ENCODE measurements at places on chromosomes 7 and 10.

- DNase-seq: no peak
These were observed 2.2 kb upstream of the ELN start for GRCh38 chr7:74025730-74026129.

- no peak for DNase-seq
These were observed 3.3 kb downstream of the CASD1 start for GRCh38 chr7:94512735-94513564.

- no peak for DNase-seq
These were observed 106.3 kb downstream of the SLIT1 start for GRCh38 chr10:97079448-97079847.

GRCh38 chr10:85492684-85493083 is 873.9 kb downstream of the GRID1 start:
- no peak for DNase-seq

DNA sequence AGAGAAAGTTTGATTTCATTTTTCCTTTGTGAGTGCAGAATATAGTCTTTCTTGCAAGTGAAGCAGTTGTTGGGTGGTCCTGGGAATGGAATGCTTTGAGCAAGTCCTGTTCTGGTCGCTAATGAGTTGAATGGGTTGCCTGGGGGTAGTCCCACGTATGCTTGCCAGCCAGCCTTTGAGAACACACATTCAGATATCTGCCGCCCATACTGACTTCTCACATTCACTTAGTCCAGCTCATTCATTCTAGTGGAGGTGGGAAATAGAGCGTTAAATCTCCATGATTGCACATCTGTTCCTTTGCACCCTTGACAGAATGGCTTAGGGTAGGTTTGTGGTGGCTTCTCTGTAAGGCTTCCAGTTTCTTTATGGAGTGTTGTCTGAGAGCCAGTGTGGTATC is 256.6 kb downstream of the SORCS3 start:
- DNase-seq: no peak

DNA sequence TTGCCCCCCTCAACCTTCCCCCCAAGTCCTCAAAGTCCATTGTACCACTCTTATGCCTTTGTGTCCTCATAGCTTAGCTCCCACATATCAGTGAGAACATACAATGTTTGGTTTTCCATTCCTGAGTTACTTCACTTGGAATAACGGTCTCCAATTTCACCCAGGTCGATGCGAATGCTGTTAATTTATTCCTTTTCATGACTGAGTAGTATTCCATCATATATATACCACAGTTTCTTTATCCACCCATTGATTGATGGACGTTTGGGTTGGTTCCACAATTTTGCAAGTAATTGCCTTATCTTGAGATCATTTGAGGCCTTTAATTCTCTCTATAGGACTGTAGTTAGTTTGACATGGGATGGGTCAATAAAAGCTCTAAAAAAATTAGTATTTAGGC is 124.7 kb downstream of the ARL4A start:
- DNase-seq: no peak
